SK-N-DZ (cell line): ENCODE measurements at places on chromosomes 16 and 17.

DNA sequence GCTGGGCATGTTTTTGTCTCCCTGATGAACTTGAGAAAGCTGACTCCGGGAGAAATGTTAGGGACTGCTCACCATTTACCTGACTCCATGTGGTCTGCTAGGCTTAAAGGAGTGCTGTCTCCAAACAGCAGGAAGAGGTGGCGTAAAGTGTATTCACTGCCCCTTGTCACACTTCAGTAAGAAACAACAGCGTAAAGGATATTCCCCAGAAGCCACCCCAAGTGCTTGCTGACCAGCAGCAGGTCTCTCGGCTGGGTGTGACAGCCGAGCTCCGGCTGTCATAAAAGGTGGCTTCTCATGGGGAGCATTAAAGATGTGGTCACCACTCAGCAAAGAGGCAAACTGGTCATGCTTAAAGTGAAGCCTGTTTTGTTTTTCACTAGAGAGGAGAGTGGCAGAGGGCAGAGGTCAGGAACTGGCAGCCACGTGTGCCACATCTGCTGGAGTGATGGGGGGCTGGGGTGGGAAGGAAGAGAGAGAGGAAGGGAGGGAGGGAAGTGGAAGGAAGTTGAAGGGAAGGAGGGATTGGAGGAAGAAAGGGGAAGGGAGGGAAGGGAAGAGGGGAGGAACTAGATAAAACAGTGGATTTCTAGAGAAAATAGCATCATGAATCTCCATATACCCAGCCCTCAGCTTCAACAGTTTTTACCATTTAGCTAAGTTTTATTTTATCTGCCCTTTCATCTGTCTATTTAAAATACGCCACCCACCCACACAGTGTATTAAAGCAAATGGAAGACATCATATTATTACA lies 119.3 kb downstream of the CLEC16A start:
- no peak for DNase-seq

DNA sequence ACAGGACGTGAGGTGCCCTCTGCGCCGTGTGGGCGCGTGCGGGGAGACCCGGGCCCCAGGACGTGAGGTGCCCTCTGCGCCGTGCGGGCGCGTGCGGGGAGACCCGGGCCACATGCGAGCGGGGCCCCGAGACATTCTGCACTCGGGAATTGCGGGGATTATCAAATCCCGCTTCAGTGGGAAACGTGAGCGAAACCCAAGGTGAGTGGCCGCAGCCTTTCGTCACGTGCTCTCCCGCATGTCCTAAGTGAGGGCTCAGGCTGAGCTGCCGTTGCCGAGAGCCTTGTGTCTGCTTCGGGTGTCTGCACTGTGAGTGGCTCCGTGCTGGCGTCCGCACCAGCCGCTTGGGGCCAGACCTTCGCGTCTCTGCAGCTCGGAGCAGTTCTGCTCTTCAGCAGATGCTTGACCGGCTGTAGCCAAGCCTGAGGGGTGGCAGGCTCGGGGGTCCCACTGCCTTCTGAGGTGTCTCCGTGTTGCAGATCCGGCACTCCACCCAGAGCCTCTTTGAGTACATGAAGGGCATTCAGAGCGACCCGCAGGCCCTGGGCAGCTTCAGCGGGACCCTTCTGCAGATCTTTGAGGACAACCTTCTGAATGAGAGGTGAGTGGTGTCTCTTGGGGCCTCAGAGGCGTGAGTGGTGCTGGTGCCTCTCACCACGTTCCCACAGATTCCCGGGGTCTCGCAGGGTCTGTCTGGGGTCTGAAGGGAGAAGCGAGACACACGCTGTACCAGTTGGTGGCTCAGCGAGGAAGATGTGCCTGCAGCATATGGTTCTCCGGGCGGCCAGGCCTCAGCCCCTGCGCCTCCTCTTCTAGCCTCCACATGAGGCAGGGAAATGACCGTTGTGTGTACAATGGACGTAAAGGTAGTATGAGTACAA lies 90.5 kb upstream of the ZNF750 start:
- no peak for DNase-seq

DNA sequence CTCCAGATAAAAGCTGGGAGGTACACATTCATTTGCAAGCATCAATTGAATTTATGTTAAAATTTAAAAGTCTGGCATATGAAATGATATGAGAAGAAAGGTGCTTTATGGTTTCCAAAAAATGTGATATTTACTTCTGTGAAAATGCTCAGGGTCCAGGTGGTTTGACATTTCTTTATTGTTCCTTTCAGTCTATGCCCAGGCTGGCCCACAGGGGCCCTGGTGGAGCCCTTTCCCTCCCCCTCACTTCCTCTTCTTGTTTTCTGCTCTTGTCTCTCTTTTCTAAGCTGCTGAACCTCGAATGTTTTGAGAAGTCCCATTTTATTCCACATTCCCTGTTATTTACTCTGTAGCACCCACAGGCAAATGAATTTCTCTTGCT lies 127.8 kb downstream of the HS3ST3B1 start:
- no peak for DNase-seq

- DNase-seq, result peak; percentile 46
These were observed 129.1 kb upstream of the LHX1 start for GRCh38 chr17:36808180-36808661.

DNA sequence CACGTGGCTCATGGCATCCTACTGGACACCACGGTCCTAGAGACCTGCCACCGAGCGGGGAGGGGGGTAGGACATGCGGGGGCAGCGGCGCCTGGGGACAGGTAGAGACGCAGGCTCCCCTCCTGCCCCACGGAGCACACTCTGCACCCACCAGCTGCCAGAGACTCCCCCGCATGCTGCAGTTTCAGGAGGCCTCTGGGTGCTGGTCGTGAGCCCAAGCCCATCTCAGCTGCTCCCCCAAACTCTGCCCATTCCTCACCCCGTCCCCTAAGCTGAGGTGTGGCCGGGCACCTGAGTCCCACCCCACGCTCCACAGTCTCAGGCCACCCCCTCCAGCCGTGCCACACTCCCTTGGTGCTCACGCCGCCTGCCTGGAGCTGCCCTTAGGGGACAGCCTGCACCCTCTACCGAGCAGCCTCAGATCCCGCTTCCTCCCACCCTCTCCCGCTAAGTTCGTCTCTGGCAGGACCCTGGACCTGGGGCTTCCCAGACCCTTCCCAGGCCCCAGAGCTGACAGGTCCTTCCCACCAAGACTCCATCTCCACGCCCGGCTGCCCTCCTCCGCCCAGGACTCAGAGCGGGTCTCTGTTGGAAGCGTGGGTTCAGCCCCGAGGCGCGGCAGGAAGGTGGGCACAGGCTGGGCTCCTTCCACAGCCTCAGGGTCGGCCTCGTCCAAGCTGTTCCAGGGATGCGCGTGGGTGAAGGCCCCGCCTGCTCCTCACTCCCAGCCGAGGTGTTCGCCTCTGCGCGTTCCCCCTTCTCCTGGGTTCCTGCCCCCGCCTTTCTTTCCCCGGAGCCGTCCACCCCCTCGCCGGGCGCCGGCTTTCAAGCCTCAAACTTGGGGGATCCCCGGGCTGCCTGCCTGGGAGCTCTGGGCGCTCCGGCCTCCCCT lies 1.3 kb downstream of the RAB40B start:
- DNase-seq, result no peak

DNA sequence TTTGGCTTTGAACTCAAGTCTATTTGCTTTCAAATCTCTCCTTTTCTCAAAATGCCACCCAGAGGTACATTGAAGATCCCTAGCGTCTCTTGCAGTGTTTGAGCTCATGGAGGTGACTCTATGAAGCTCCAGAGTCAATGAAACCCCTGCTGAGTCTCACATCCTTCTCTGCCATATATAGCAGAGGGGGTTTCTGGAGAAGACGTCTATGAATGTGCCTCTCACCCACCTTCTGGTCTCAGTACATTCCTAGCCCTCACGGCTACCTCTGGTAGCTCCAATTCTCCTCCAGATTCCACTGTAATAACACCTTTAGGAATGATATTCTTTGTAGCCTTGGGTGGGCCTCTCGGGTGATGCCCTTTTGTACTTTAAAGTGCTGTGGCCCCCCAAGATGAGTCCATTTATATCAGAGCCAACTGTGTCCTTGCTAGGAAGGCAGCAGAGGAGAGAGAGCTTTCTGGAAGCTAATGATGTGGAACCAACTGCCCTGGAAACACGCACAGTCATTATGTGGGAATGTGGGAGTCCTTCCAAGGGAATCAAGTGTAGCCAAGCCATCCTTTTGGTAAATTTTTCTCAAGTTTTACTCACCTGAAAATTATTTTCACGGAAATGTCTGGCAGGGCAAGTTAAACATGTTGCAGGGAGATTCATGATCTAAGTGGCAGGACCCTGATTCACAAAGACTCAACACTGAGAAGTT lies 123.4 kb downstream of the ASIC2 start:
- no peak for DNase-seq

- DNase-seq, result no peak
These were observed 138.1 kb downstream of the PARN start for GRCh38 chr16:14491861-14492529.

GRCh38 chr16:7449808-7450207 lies 117.2 kb downstream of the RBFOX1 start:
- no peak for DNase-seq

GRCh38 chr17:8785547-8786413 lies 13.4 kb downstream of the MFSD6L start:
- peak; percentile 46 for DNase-seq

- no peak for DNase-seq
These were observed 38.5 kb upstream of the SLC47A1 start for GRCh38 chr17:19494961-19495806.

GRCh38 chr16:81881228-81881627 lies 102.1 kb downstream of the PLCG2 start:
- no peak for DNase-seq

DNA sequence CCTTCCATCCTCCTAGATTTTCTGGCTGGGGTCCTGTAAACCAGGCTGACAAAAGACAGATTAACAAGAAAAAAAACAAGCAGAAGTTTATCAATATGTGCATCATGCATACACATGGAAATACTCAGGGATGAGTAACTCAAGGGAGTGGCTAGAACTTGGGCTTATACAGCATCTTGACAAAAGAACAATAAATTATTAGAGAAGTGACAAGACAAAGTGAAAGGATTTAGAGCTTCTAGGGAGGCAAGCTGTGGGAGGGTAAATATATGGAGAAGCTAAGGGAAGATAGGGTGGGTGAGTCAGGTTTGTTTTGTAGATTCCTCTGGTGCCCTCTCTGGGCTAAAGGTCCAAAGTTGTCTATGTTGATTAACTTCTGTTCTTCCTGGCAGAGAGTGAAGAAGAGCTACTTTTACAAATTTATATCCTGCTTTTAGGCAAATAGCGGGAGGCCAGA lies 48.0 kb upstream of the NDRG4 start:
- peak; percentile 58 for DNase-seq

GRCh38 chr16:57616876-57617275 lies 11.6 kb upstream of the ADGRG1 start:
- no peak for DNase-seq

GRCh38 chr16:80802138-80802537 lies 2.3 kb downstream of the CDYL2 start:
- no peak for DNase-seq

- DNase-seq, result no peak
These were observed 916.9 kb upstream of the SOX9 start for GRCh38 chr17:71203953-71204352.

- no peak for DNase-seq
These were observed 71.5 kb downstream of the GAS7 start for GRCh38 chr17:10126616-10127501.

DNA sequence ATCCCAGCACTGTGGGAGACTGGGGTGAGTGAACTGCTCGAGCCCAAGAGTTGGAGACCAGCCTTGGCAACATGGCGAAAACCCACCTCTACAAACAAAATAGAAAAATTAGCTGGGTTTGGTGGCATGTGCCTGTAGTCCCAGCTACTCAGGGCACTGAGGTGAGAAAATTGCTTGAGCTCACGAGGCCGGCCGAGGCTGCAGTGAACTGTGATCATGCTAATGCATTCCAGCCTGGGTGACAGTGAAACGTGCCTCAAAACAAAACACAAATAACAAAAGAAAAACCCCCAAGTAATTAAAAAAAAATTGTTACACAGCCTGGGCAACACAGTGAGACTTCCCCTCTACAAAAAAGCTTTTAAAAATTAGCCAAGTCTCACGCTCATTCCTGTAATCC lies 5.0 kb downstream of the CCDC47 start:
- DNase-seq, result no peak

- DNase-seq, result no peak
These were observed 16.8 kb downstream of the KCTD5 start for GRCh38 chr16:2698965-2699750.

- no peak for DNase-seq
These were observed 17.8 kb downstream of the JPH3 start for GRCh38 chr16:87620201-87620495.

DNA sequence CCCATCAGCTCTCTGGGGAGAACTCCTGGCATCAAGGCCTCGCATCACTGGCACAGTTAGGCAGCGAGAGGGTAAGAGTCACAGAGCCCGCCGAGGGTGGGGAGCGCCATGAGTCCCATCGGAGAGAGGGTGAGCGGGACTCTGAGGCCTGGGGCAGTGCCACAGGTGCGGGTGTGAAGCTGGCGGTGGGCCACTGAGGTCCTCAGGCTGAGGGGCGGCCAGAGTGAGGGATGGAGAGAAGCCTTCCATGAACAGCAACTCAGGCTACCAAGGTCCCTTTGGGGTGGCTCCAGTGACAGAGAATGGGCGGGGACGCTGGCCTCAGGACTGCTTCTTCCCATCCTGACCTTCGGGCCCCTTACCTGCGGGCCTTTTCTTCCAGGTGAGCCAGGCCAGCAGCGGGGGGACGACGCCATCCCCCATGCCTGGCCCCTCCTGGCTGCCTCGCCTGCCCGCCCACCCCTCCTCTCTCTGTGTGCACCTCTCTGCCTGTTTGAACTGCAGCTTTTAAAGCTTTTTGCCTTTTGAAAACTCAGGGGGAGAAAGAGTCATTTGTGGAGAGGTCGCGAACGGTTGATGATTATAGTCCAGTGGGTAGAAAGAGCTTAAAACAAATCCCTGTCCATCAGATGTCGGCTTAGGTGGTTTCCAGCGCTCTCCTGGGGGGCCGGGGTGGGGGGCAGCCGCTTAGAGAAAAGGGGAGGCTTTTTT lies 149.3 kb upstream of the GSE1 start:
- no peak for DNase-seq

- DNase-seq, result no peak
These were observed 44.9 kb downstream of the ABCA8 start for GRCh38 chr17:68910251-68910705.

GRCh38 chr16:79284766-79285165 lies 315.8 kb downstream of the MAF start:
- DNase-seq, result no peak

GRCh38 chr17:27609611-27610303 lies 21.2 kb upstream of the LGALS9 start:
- no peak for DNase-seq

GRCh38 chr17:80695979-80696378 lies 151.3 kb downstream of the RPTOR start:
- DNase-seq, result no peak

GRCh38 chr17:58535431-58535830 lies 21.0 kb upstream of the MTMR4 start:
- no peak for DNase-seq
